ENCODE measurements at places on chromosomes 3 and 15.

- peak; percentile 48 for DNase-seq
Observed at GRCh38 chr3:129892857-129893580, 492 bp downstream of the TMCC1 start.

- no peak for DNase-seq
Observed at GRCh38 chr3:132605374-132605792, 8.3 kb downstream of the ACKR4 start.

GRCh38 chr3:39134305-39134704 lies 19.1 kb downstream of the CSRNP1 start:
- no peak for DNase-seq

- DNase-seq = no peak
Observed at GRCh38 chr3:126295407-126295939, 61.7 kb downstream of the KLF15 start.

DNA sequence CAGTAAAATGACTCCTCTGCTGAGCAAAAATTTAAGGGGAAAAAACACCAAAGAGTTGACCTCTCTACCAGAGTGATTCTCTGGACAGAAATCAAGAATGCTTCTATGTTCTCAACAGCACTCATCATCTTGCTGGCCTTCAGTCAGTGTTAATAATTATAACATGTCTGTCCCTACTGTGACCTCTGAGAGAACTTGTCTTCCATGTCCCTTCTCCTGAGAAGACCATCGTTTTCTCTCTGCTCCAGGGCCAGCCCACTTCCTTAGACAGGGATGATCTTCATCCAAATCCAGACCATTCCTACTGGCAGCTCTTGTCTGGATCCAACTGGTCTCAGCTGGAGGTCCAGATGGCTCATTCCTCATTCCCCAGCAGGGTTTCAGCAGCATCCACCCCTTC lies 139.0 kb upstream of the NECTIN3 start:
- no peak for DNase-seq

DNA sequence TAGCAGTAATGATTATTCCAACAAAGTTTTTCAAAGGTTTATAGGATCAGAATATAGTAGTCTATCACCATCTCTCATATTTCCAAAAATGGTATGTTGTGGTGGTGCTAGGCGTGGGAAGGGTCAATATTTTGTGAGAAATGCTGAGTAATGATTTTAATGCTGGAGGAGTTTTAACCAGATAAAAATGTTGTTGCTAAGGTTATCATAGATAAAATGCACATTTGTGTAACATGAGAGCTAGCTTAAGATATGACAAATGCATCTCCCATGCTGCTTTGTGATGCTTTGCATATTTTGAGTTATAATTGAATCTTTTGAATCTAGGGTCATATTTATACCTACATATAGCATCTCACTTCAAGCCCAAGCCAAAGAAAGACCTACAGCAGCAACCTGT lies 103.9 kb upstream of the ROBO1 start:
- DNase-seq = no peak

DNA sequence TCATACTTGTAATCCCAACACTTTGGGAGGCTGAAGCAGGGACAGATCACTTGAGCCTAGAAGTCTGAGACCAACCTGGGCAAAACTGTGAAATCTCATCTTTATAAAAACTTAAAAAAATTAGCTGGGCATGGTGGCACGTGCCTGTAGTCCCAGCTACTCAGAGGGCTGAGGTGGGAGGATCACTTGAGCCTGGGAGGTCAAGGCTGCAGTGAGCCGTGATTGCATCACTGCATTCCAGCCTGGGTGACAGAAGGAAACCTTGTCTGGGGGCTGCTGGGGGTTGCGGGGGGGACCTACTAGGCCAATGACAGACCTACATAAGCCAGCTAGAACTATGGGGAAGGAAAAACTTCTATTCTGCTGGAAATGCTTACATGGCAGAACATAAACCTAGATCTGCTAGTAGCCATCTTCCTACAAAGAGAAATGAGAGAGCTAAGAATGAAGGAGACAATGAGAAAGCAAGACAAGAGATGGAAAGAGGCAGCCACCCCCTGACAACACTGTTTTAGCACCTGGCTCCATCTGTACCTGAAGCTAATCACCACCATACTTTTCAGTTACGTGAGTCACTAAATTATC lies 23.9 kb downstream of the FOXP1 start:
- no peak for DNase-seq

DNA sequence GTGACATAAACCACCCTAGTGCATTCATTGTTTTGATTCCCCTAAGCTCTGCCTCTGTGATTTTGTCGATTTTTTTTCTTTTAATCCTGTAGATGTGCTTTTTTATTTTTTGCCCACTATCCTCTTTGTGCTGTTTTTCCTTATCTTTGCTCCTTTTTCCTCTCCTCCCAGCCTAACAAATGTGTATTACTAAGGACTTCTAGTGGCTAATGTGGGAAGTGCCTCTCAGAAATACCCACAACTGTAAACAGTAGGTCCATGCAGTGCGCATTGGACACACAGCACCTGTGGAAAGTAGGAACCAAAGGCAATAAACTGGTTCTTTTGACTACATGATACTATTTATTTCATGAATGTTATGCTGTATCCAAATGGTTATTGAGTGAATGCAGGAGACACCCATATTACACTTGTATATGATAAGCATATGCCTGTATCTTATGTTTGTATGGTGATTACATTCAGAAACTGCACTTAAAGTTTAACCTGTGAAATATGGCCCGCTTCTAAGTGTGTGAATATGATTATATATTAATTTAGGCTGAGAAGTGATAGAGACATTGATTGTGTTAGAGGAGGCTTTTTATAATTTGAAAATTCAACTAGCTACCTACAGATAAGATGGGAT lies 147.8 kb downstream of the PLCL2 start:
- peak; percentile 26 for DNase-seq

- no peak for DNase-seq
Observed at GRCh38 chr3:55782351-55782750, 295.2 kb upstream of the WNT5A start.

DNA sequence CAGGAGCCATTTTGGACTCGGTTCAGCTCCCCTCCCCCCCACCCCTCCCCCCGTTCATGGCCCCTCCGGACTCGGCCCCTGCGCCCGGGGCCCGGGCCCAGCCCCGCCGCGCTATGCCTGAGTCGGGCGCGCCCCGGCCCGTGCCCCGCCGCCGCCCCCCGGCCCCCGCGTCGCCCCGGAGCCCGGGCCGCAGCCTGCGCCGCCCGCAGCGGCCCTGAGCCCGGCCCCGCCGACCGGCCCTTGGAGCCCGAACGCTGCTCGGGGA lies 155 bp downstream of the ACVR2B start:
- no peak for DNase-seq

DNA sequence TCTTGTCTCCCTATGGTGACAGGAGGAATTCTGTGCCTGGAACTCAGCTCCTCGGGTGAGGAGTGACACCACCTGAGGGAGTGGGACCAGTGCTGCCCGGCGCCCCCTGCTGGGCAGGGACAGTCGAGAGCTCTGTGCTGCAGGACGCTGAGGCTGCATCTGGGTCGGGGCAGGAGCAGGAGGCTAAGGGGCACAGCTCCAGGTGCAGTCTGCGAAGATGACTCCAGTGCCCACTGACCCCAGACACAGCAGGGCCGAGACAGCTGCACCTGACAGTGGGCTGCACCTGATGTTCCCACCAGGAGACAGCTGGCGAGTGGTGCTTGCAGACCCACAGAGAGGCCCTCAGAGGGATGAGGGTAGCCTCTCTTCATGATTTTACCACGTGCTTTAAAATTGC lies 152.9 kb downstream of the ATP10A start:
- peak; percentile 30 for DNase-seq

DNA sequence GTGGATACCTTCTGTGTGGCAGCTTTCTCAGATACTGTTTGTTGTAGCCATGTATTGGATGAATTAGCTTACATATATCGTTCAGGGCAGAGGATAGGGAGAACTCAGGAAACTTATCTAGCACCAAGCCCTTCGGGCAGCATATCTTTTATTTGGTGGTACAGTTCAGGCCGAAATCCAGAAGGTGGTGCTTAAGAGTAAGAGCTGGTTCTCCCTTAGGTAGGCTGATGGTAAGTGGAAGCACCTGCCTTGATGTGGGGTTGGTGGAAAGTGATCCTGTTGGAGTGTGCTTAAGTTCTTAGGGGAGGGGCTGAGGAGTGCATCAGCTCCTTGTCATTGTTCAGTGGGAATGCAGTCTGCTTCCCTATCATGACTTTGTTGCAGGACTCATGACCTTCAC lies 187.5 kb downstream of the DOCK3 start:
- no peak for DNase-seq

DNA sequence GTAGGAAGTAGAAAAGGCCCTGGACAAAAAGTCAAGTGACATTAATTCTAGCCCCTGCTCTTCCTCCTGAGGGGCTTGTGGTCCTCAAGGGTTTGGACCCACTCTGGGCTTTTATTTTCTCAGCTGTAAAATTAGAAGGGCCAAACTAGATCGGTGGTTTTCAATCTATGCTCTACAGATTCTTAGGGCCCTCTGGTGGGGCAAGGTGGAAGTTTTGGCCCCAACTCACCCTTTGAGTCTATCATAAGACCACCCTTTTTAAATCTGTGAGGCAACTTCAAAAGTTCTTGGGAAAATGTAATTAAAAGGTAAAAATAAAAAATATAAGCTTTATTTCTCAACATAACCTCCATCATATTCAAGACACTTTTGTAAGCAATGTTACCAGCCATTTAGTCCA lies 25.6 kb upstream of the CFAP161 start:
- DNase-seq = peak; percentile 37

GRCh38 chr3:14406766-14407165 lies 4.4 kb downstream of the SLC6A6 start:
- no peak for DNase-seq

DNA sequence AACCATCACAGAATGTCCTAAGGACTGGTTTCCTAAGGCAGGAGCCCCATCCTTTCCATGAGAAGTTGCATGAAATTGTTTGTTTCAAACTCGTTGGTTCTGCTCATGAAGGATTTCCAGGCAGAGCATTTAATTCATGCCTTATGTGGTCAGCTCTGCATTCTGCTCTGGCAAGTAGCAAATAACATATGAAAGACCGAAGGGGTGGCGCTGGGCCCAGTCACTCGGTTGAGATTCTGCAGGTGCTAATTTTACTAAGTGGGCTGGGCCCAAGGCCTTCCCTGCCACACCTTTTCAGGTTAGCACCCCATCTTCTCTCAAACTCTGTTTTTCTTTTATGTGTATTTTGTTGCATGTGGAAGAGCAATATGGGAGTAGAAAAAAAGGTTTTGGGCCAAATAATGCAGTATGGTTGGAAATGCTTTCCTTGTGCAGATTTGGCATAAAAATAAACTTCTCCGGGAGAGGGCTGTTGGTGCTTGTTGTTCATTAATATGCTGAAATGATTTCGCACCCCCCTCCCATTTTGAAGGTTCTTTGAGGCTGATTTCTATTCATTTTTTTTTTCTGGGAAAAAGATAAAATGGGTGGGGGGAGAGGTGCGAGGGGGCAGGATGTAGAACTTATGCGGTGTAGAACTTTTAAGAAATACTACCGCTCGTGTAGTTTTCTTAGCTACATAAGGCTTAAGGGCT lies 182.9 kb upstream of the FEZF2 start:
- DNase-seq = no peak

- DNase-seq = no peak
Observed at GRCh38 chr15:63597038-63597790, at the start of gene FBXL22. FBXL22 (plus strand) TSS chr15:63597387; CDS start chr15:63597393, 6 bp downstream.

- no peak for DNase-seq
Observed at GRCh38 chr15:64915518-64916227, 4.0 kb downstream of the ANKDD1A start.

GRCh38 chr3:140682586-140682985 lies 4.7 kb downstream of the TRIM42 start:
- DNase-seq = no peak

DNA sequence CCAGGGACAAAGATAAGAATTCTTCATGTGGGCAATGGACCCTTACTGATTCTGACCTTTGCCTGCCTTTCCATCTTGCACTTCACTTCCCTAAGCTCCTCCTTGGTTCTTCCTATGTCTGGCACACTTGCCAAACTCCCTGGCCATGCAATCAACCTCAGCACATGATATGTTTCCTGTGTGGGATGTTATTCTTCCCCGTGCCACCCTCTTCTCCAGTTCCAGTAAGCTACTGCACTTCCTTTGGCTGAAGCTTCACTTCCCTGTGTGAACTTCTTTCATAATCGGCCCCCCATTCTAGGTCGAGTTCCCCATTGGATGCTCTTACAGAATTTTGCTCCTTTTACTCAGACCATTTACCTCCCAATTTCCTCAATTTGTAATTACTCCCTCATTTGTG lies 10.7 kb upstream of the TASOR start:
- DNase-seq = peak; percentile 95

- no peak for DNase-seq
Observed at GRCh38 chr3:100164743-100165142, 50.4 kb upstream of the FILIP1L start.

- no peak for DNase-seq
Observed at GRCh38 chr15:68414206-68414555, 17.8 kb downstream of the ITGA11 start.

DNA sequence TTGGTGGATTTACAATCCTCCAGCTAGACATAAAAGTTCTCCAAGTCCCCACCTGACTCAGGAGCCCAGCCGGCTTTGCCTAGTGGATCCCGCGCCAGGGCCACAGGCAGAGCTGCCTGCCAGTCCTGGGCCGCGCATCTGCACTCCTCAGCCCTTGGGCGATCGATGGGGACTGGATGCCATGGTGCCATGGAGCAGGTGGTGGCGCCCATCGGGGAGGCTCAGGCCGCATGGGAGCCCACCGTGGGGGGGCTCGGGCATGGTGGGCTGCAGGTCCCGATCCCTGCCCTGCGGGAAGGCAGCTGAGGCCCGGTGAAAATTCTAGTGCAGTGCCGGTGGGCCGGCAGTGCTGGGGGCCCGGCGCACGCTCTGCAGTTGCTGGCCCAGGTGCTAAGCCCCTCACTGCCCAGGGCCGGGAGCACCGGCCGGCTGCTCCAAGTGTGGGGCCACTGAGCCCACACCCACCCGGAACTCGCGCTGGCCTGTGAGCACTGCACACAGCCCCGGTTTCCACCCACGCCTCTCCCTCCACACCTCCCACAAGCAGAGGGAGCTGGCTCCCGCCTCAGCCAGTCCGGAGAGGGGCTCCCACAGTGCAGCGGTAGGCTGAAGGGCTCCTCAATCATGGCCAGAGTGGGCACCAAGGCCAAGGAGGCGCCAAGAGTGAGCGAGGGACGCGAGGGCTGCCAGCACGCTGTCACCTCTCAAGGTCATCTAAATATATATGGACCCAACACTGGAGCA lies 38.8 kb upstream of the IGSF11 start:
- DNase-seq = no peak

DNA sequence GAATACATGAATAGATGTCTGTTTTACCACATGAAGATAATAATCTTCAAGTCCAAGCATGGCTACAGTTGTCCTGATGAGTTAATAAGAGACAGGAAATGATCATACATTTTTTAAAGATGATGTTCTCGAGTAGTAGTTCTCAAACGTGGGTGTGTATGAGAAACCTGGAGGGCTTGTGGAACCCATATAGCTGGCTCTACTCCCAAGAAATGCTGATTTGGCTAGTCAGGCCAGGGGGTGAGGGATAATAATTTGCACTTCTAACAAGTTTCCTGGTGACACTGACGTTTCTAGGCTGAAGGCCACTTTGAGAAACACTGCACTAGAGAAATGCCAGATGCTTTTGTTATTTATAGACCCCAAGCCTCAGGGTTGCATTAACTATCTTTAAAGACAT lies 37.0 kb downstream of the ROPN1B start:
- no peak for DNase-seq
